ENCODE measurements at places on chromosomes 16 and 17. TPM values are rescaled to one million over a fixed set of nuclear protein-coding genes. Genes with fewer than 3 reads are reported as not detected.

DNA sequence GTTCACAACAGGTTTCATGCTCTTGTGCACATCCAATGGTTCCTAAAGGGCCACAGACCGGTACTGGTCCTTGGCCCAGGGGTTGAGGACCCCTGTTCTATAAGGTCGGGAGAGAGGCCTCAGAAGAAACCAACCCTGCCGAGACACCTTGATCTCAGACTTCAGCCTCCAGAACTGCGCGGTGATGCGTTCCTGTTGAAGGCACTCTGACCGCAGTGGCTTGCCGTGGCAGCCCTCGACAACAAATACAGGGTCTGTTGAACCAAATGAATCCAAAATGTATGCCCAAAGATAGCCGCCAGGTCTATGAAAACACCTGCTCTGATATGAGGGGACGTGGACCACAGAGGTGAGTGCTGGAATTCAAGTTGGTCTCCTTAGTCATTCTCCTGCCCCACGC lies 389.8 kb downstream of the SEC14L1 start:
- no peak for DNase-seq

GRCh38 chr16:56400458-56400857 lies 24.9 kb downstream of the AMFR start:
- no peak for DNase-seq

DNA sequence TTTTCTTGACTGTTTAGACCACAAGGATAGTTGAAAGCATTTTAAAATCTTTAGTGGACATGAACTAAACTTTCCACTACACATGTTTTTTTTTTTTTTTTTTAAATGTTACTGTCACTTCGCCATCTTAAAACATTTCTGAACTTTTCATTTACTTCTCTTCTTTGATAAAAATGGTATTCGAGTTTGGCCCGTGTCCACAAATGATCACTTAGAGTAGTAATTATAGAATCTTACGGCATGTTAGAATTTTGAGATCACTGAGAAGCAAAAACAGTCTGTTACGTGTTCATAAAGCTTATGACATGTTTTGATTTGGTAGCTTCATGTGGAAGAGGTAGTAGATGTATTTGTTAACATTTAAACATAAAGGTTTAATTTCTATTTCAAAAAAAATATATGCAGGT lies 1.1 kb downstream of the NSRP1 start:
- DNase-seq: no peak

SPIRE2 gene
- 19.9 TPM for total RNA-seq

DNA sequence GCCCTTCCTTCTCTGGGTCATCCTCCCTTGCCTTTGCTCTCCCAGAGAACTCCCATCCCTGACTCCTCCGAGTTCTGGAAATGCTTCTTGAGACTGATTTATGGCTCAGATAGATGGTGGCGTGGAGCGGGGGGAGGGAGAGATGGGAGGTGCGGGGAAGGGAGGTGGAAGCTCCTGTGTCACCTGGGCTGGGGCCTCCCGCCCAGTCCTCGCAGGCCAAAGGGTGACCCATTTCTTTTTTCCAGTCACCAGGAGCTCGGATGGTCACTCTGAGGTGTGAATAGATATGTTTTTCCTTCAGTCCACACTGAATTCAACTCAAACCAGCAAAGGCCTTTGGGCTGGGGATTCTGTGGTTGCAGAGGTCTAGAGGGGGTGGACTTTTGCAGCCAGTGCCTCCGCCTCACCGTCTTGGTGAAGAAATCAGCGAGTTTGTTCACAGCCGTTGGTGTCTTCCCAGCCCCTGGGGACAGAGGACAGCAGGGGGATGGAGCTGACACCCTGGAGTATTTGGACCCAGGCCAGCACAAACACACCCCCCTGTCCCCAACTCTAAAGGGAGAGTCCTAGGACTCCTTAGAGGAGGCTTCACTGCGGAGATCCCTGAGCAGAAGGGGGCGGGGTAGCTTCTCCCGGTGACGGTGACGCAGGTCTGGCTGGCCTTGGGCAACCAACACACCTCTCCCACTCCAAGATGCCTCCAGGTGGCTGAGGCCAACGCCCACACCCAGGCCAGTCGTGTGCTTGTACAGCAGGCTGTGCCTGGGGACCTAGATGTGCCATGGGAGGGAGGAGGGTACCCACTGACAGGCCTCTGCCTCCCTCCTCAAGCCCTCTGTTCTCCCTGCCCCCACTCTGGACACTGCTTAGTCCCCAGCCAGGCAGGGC lies 80.6 kb downstream of the AMFR start:
- no peak for DNase-seq

DNA sequence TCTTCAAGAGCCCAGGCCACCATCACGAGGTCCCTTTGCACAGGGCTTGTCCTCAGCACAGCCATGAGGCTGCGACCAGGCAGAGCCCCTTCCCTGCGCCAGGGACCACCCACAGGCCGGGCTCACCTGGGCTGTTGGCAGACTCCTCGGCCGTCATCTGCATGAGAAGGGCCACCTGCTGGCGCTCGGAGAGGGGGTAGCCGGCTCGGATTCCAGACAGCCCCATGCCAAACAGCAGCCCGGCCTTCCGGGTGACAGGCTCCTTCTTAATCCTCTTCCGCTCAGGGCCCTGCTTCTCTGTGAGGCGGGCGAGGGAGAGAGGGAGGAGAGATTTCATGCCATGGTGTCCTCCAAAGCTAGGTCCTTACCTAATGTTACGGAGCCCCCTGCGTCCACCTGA lies 73.4 kb downstream of the ZNF778 start:
- DNase-seq: no peak

HBQ1 gene
- not detected for total RNA-seq

DNA sequence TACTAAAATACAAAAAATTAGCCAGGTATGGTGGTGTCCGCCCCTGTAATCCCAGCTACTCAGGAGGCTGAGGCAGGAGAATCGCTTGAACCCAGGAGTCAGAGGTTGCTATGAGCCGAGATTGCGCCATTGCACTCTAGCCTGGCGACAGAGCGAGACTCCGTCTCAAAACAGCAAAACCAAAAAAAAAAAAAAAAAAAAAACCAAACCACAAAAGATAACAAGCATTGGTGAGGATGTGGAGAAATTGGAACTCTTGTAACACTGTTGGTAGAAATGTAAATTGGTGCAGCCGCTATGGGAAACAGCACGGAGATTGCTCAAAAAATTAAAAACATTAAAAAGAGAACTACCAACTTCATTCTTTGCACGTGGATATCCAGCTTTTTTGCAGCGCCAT lies 119.4 kb downstream of the OR1D5 start:
- no peak for DNase-seq
